ENCODE measurements at places on chromosomes 7 and 10.

- DNase-seq, result peak; percentile 38
Measured at GRCh38 chr7:39614299-39614698, 9.1 kb upstream of the RALA start.

DNA sequence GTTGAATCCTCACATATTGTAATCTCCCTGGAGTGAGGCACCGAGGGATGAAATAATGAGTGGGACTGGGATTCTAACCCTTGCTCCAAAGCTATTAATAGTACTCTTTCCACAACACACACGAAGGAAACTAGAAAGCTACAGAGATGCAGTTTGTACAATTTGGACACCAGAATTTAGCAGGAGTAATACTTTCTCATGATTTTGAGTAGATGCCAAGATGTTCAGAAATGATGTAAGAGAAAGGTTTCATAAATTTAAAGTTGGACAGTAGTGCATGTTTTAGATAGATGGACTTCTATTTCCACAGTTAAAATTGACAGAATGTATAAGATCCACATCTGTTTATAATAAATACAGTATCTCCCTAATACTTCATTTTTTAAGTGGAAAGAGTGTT is 46.5 kb downstream of the PRR15 start:
- DNase-seq, result no peak

- no peak for DNase-seq
Measured at GRCh38 chr7:151225948-151226510, 976 bp downstream of the ABCF2 start.

DNA sequence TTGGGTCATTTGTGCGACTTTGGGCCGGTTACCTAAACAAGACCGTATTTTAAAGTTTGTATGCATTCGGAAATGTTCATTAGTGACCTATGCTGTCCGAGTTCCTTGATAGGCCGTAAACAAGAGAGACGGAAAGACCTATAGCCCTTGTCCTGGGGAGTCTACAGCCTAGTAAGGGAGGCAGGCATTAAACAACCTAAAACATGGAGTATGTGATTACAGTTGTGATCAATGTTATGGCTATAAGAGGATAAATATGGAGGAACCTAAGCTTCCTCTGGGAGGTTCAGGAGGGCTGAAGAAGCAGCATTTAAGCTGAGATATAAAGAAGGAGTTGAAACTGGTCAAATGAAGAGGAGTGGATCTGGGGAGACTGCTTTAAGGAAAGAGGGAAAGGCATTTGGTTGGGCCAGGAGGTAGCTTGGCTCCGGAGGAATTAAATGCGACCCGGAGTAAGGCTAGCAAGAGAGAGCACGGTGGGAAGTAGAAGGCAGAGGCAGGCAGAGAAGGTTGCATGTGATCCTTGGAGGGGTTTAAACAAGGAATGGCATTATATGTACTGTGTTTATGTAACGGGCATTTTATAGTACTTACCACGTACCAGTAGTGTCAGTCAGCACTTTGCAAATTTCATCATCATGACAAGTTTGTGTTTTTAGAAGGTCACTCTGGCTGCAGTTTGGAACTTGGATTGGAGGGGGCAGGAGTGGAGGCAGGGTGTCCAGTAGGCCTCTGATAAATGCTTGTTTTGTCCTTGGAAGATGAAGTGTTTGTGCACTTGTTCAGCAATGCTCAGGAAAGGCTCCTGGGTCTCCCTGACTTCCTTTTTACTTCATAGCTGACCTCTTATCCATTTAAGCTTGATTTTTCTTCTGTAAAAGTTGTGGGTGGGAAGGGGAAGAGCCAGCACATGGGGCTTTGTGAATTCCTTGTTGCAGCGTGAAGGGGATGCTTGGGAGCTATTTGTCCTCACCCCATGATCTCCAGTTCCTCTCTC is 1.0 kb upstream of the AVPI1 start:
- DNase-seq, result peak; percentile 21

DNA sequence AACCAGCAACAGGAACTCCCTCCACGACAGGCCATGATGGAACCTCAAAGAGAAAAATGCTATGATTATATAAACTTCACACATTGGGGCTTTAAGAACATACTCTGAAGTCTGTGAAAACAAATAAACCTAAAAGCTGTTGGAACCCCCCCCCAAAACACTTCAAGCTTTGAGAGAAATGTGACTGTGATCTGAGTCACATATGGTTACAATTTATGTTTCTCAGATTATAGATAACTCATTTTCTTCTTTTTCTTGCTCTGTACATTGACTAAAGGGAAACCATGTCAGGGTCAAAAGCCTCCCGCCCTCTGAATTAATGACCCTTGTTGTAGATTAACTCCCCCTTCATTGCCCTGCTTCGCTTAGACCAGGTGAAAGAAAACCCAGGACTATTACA is 15.8 kb downstream of the VOPP1 start:
- no peak for DNase-seq

DNA sequence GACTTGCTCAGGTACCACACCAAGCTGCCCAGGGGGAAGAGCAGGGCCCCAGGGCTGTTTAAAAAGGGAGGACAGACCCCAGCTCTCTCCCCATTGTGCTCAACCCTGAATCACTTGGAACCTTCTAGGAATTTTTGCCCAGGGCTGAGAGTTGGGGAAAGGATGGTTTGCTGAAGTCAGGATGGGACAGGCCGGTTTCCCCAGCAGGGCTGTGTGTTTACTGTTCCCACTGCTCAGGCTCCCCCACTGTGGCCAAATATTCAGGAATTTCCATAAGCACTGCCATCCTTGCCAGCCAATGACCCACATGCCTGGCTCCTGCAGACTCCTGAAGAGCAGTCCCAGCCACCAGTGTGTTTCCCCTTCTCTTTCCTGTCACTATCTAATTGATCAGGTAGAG is 120.7 kb downstream of the WDFY4 start:
- DNase-seq, result no peak

GRCh38 chr7:31111109-31111451 is 59.0 kb downstream of the ADCYAP1R1 start:
- no peak for DNase-seq

- no peak for DNase-seq
Measured at GRCh38 chr10:11678074-11678793, 63.9 kb upstream of the ECHDC3 start.

- no peak for DNase-seq
Measured at GRCh38 chr7:6330657-6331056, 58.2 kb upstream of the CYTH3 start.

DNA sequence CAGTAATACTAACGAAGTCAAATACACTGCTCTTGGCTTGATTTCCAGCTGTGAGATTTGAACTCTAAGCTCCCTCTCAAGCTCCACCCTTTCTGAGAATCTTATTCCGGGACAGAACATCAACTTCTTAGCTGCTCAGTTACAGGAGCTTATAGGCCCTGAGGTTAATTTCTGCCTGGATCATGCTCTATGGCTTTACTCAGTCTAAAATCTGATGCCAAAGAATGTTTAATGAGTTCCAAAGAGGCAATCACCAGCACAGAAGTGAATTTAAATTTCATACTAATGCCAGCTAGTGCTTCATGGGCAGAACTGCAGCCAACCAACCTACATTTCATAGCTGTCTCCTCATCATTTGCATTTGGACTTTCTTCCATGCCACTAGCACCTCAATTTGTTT is 707.2 kb downstream of the MAGI2 start:
- DNase-seq, result no peak

DNA sequence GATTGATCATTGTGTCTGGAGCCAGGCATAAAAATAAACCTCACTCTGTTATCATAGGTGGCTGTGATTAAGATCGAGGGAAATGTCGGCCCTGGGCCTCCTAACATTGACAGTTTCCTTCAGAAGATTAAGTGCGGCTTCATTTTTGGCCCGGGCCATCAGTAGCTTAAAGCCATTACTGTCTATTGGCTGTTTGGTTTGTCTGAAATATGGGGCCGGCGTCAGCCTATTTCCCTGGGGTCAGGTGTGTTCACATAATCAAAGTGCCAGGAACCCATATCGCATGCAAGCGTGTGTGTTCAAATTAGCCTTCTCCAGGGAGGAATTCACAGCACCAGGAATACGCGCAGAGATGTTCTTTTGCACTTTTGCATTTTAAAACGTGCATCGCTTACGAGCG is 114.7 kb downstream of the CUX1 start:
- no peak for DNase-seq

DNA sequence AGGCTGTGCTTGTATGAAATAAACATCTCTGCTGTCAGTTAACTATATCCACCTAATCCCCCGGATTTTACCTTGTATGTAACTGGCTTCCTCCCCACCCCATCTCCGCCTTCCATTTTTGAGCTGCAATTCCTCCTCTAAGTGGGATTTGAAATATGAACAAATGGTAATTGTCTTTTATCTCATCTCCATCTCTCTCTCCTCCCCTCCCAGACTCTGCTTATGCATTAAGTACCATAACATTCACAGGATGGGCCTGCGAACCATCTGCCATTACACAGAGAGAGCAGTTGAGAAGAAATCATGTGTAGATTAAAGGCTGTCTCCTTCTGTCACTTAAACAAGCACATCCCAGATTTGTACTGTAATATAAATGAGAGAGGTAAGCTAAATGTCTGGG is 1169.9 kb downstream of the TYW1 start:
- no peak for DNase-seq

GRCh38 chr7:132355048-132355447 is 221.2 kb downstream of the PLXNA4 start:
- no peak for DNase-seq

DNA sequence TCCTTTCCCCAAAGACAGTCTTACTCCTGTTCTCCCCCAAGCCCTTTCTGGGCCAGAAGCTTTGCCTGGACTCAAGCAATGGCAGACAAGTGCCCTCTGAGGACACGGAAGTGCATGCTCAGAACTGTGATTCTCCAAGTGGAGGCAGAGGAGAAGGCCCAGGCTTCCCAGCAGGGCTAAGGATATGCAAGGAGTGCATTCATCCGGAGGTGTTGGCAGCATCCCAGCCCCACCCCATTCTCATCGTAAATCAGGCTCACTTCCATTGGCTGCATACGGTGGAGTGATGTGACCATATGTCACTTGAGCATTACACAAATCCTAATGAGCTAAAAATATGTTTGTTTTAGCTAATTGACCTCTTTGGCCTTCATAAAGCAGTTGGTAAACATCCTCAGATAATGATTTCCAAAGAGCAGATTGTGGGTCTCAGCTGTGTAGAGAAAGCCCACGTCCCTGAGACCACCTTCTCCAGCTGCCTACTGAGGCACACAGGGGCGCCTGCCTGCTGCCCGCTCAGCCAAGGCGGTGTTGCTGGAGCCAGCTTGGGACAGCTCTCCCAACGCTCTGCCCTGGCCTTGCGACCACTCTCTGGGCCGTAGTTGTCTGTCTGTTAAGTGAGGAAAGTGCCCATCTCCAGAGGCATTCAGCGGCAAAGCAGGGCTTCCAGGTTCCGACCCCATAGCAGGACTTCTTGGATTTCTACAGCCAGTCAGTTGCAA is 1.4 kb upstream of the RBP3 start:
- DNase-seq, result no peak

- DNase-seq, result no peak
Measured at GRCh38 chr7:16818732-16819131, 13.9 kb upstream of the AGR2 start.

GRCh38 chr10:70588859-70589570 is 13.5 kb downstream of the PRF1 start:
- DNase-seq, result no peak

GRCh38 chr7:106284714-106285050 is at the start of gene NAMPT:
TSS of gene NAMPT (minus strand) at chr7:106284983. CDS start at chr7:106284884, 99 bp downstream.
- DNase-seq, result no peak

- DNase-seq, result no peak
Measured at GRCh38 chr10:92627845-92628480, 35.0 kb downstream of the KIF11 start.

GRCh38 chr10:115624448-115624847 is 531.3 kb downstream of the ATRNL1 start:
- DNase-seq, result no peak

GRCh38 chr10:76127984-76128589 is 696.7 kb downstream of the LRMDA start:
- no peak for DNase-seq

- no peak for DNase-seq
Measured at GRCh38 chr10:11689945-11690736, 52.0 kb upstream of the ECHDC3 start.

- DNase-seq, result no peak
Measured at GRCh38 chr10:103038570-103038969, 120.5 kb downstream of the CNNM2 start.

DNA sequence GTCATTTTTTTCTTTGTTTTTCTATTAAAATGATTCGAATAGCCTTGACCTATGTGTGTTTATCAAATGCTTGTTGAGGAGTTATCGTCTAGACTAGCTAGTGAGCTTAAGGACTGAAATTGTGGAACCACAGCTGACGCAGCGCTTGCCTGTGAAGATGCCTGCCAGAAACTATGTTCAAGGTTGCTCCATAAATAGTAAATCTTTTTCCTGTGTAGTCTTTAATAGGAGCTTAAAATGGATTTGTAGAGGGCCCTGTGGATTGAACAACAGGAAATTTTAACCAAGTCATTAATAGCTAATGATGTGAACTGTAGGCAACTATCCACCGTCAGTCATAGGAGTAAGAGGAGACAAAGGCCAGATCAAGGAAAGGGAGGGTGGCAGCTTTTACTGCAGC is 145.1 kb downstream of the GNAI1 start:
- DNase-seq, result no peak

DNA sequence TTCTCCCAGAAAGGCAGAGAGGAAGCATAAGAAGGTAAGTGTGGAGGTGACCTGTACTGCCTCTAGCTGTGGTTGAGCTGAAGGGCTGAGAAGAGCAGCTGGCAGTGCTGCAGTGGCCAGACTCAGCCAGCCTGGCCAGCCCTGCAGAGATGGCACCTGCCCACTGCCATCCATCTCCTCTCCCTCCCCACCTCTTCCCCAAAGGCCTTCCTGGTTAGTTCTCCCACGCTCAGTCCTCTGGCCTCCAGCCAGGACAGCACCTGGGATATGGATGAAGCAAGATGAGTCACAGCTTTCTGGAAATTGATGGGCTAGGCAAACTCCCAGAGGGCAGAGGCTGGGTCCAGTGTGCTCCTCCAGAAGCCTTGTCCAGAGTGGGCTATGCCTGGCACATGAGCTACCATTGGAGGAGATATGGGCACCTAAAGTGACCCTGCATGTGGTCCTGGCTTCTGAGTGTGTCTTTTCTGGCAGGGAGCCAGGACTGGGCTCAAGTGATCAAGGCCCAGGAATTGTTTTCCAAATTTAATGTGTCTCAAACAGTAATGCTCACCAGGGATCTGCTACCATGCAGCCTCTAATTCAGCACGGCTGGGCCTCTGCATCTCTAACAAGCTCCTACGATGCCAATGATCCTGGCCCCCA is 81.0 kb upstream of the CACUL1 start:
- no peak for DNase-seq

DNA sequence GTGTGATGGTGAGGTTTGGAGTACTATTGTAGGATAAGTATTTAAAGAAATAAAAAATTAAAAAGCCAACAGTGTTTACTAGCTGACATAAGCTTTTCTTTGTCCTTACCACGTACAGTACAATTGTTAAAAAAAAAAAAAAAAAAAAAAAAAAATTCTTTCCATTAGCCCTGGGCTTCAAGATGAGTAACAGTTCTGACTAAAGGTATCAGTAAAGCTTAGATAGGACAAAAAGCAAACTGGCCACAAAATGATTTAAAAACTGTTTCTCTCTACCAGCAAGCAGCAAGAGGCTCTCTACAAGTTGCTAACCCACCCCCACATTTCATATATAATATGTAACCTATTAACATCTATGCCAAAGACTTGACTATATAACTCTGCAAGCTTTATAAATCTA is 17.5 kb downstream of the HYCC1 start:
- no peak for DNase-seq

- DNase-seq, result no peak
Measured at GRCh38 chr10:46528171-46528671, 28.2 kb downstream of the GPRIN2 start.

Measured in hematopoietic multipotent progenitor cell treated with erythropoietin and hydrocortisone succinate and interleukin-3 and kit ligand, for 8 days (in vitro differentiated cells).